ENCODE measurements at places on chromosomes 2 and 18. TPM values are rescaled to one million over a fixed set of nuclear protein-coding genes. Genes with fewer than 3 reads are reported as not detected.

RNU2-63P gene
- total RNA-seq: 268 TPM

LTBP1 gene
- total RNA-seq: 190 TPM

KLHL30 gene
- total RNA-seq: 1.2 TPM

ABCG5 gene
- total RNA-seq: not detected

GPR75 gene
- total RNA-seq: 1.8 TPM

COX5B gene
- total RNA-seq: 381 TPM

GALNT13 gene
- 0.17 TPM for total RNA-seq

CCDC150 gene
- total RNA-seq: 3.9 TPM

IL1A gene
- 0.17 TPM for total RNA-seq
